Suppressor macrophage (primary cell): ENCODE measurements at places on chromosomes 1 and 21.

GRCh38 chr1:224544346-224545110 is 71.6 kb upstream of the CNIH3 start:
- DNase-seq, result peak; percentile 68

GRCh38 chr21:39612233-39613040 is at the start of gene B3GALT5:
TSS of gene B3GALT5 (plus strand) at chr21:39612940. CDS start at chr21:39660560, 47,620 bp downstream.
- DNase-seq, result no peak

DNA sequence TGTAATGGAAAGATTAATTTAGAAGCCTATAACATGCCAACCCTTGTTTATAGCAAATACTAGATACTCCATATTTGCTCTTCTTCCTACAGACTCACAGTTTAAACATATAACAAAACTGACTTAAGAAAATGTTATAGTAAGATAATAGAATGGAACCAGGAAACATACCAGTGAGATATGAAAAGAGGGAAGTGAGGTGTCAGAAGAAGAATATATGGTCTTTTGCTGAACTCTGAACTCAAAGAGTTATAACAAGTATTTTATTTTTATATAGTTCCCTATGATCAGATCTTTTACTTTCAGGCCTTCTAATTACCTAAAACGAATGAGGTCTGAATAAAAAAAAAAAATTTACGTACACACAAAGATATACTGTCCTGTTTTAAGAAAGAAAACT is 20.9 kb downstream of the TMED5 start:
- no peak for DNase-seq

DNA sequence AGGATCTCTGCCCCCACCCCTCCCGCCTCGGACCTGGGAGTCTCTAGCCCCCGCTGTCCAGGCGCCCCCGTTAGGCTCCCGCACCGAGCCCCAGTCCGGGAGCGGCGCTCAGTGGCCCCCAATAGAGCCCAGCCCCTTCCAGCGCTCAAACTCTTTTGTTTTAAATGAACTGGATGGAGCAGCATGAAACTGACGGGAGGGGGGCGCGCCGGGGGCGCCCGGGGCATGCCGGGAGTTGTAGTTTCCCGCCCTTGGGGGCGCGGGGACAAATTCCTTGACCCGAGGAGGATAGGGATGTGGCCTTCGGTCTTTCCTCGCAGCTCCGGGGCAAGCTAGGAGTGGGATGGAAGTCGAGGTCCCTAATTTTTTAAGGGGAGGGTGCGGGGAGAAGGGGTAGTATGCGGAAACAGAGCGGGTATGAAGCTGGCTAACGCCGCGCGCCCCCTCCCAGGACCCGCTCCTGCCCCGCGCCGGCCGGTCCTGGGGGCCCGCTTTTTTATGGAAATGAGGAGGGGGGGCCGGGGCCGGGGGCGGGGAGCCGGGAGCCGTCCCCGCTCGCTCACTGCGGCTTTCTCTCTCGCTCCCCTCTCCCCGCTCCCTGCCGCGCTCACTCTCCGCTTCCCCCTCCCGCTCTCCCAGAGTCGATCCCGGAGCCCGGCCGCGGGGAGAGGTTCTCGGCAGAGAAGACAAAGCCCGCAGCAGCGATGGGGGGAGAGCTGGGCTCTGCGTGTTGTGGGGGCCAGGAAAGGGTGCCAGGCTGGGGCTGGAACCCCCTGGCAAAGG is at the start of gene MEX3A:
Gene MEX3A, minus strand, starts transcription at position 157 of the 783 bp plus-strand sequence. CDS start 467 bp downstream, outside the sequence.
- DNase-seq, result peak; percentile 59

GRCh38 chr1:24991697-24992096 is 61.6 kb upstream of the RUNX3 start:
- DNase-seq, result peak; percentile 77

- peak; percentile 28 for DNase-seq
These were observed 40.9 kb downstream of the TNFRSF9 start for GRCh38 chr1:7899741-7900140.

DNA sequence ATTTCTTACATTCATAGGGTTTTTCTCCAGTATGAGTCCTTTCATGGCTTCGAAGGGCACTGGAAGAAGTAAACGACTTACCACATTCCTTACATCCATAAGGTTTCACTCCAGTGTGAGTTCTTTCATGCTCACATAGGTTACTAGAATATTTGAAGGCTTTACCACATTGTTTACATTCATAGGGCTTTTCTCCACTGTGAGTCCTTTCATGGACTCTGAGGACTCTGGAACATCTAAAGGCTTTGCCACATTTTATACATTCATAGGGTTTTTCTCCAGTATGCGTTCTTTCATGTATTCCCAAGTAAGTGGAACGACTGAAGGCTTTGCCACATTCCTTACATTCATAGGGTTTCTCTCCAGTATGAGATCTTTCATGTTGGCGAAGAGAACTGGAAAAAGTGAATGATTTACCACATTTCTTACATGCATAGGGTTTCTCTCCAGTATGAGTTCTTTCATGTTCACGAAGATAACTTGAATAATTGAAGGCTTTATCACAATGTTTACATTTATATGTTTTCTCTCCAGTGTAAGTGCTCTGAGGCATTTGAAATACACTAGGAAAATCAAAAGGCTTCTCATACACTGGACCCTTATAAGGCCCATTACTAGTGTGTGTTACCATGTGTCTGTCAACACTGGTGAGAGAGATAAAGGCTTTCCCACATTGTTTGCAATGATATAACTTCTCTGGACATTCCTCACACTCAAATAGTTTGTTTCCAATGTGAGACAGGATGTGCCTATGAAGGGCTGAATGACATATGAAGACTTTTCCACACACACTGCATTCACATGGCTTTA is 29.9 kb upstream of the ZNF695 start:
- no peak for DNase-seq

DNA sequence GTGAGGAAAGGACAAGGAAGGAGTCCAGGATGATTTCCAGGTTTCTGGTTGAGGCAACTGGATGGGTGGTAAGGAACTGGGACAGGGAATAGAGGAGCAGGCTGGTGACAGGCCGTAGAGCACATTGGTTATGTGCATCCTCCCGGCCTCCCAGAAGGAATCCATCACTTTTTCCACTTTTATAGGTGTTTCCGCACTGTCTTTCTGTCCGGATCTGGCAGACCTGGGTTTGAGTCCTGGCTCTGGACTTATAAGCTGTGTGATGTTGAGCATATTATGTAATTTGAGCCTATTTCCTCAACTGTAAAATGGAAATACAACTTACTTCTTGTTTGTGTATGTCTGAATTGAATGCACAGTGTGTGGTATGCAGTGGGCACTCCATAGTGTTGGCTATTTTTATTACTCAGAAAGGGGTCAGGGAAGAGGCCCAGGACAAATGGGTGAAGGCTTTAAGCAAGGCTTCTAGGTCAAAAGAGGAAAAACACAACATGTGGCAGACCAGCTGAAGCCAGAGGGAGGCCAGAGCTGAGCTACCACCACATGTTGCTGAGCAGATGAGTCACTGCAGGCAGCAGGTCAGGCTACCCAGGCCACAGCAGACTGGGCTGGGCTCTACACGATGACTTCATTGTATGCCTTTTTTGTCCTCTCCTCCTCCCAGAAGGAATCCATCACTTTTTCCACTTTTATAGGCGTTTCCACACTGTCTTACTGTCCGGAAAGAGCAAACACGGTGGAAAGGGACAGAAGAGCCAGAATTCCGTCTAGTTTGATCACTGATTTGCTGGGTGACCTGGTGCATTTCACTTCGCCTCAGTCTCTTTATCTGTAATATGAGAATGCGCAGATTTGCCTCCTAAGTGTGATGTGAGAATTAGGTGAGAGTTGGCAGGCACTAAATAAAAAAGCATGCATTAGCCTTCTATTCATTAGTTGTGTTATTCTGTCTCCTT is 791 bp upstream of the MAST2 start:
- DNase-seq, result peak; percentile 97

DNA sequence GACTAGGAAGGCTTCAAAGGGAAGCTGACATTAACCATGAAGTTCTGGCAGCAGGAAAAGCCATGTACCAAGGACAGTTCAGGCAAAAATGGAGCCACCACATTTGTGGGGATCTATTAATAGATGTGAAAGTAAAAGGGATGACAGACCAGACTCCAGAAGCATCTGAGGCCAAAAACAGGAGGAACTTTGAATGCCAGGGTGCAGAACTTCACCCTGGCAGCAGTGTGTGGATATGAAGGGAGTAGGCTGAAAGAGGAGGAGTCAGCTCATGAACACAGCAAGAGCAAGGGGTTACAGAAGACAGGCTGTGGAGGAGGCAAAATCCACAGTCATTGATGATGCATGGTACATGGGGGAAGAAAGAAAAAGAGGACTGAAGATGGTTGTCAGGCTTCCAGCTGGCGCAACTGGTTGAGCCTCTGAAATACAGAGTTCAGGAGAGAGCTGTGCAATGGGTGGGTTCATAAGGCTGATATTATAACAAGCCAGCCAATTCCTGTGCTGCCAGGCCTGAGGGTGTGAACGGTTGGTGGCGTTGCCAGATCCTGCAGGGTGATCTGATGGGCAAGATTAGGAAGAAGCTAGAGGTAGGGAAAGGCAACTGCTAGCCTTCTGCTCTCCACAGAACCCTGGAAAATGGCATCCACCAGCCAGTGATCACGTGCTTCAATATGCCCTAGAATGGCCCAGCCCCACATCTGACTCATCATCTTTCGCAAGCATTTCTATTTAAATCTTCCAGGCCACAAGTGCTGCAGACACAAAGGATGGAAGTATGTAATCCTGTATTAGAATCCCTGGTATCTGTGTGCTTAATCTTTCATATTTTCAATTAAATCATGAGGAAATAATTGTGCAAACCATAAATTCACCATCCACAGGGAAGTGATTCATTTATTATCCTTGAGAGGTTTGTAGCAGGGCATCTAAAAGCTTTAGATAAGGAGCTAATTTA is 81.9 kb downstream of the SLC25A24 start:
- peak; percentile 73 for DNase-seq

GRCh38 chr21:40723317-40723716 is 123.6 kb downstream of the DSCAM start:
- no peak for DNase-seq

DNA sequence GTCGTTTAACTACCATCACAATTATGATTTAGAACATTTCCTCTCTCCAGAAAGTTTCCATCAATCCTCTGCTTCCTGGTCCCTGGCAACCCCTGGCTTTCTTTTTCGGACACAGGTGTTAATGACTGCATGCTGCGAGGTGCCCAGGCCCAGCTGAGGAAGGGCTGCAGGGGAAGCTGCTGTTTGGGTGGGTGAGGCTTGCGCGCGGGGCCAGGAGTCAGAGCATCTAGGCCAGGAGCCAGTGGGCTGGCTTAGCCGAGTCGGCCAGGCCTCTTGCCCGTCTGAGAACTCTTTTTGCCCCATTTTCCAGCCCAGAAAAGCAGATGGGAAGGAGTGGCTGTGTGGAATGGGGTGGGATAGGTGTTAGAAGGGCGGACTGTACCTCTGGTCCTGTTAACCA is 51.5 kb downstream of the NAV1 start:
- DNase-seq, result no peak

DNA sequence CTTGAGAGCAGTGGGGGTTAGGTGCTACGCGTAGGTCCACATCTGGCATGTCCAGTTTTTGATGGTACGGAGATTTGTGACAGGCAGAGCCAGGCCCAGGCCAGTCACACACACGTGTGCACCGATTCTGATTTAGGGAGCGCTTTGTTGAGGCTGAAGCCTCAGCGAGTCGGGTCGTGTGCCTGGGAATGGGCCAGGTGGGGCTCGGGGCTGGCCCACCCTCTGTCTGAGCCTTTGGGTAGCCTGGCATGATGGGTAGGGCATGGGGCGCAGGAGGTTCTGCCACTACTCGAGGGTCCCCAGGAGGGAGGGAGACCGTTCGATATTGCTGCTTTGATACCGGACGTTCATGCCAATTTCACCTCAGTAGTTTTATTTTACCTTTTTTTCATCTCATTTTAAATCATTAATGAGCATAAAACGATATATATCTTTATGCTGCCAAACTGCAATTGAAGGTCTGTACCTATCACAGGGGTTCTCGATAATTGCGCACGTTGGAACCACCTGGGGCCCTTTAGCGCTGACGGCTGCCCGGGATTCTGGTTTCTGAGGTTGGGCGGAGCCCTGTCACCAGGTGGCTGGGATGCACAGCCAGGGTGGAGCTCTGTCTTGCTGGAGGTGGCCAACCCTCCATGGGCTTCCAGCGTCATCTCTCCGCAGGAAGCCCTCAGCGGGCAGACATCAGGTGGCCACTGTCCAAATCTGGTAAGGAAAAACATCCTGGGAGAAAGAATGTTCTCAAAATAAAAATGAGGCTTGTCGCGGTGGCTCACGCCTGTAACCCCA is 71.9 kb downstream of the SCCPDH start:
- no peak for DNase-seq

- DNase-seq, result no peak
These were observed 7.3 kb upstream of the FABP3 start for GRCh38 chr1:31380181-31380580.

GRCh38 chr1:64061430-64062104 is 141.9 kb upstream of the UBE2U start:
- no peak for DNase-seq

- no peak for DNase-seq
These were observed 15.1 kb downstream of the SH2D2A start for GRCh38 chr1:156801409-156802121.

DNA sequence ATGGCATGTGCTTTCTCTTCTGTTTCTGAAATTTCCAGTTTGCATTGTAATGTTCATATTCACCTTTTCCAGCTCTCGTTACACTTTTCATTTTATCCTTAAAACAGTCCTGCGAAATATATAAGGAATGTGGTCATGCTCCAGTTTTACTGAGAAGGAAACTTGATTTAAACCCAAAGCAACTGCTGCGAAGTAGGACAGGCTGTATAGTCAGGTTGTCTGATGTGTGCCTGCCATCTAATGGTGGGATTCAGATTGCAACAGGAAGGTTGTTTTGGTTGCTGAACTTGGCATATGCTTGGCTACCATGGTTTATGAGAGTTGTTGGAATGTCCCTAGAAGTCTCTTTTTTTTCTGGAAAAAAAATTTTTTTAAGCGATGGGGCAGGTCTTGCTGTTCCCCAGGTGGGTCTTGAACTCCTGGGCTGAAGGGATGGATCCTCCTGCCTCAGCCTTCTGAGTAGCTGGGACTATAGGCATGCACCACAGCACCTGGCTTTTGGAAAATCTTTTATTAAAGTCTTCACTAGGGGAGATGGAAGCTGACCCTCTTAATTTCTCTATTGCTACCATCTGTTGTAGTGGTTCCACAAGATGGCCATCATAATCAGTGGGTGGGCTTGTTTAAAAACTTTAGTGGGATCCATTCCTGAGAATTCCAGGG is 86.9 kb downstream of the UCK2 start:
- peak; percentile 78 for DNase-seq

- no peak for DNase-seq
These were observed 172.7 kb upstream of the ZP4 start for GRCh38 chr1:238063454-238063853.

DNA sequence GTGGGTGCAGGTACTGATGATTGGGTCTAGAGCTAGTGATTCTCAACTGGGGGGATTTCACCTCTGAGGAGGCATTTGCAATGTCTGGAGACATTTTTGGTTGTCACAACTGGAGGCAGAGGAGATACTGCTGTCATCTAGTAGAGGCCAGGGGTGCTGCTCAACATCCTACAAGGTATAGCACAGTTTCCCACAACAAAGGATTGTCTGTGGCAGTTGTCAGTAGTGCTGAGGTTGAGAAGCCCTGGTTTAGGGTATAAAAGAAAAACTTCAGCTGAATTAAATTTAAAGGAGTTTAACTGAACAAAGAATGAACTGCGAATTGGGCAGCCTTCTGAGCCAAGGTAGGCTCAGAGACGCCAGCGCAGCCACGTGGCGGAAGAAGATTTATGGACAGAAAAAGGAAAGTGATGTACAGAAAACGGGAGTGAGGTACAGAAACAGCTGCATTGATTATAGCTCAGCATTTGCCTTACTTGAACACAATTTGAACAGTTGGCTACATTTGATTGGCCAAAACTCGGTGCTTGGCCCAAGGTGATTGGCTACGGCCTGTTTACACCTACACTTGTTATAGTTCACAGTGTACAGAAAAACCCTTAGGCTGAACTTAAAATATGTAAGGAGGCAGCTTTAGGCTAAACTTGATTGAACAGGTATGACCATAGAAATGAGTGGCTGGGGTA is 40.4 kb downstream of the MPZL1 start:
- DNase-seq, result no peak
